ENCODE measurements at places on chromosomes 4 and X.

GRCh38 chrX:150361070-150361776, 1.9 kb upstream of the MAMLD1 start:
- no peak for DNase-seq

- no peak for DNase-seq
These were observed 56.9 kb upstream of the INTU start for GRCh38 chr4:127575888-127576287.

DNA sequence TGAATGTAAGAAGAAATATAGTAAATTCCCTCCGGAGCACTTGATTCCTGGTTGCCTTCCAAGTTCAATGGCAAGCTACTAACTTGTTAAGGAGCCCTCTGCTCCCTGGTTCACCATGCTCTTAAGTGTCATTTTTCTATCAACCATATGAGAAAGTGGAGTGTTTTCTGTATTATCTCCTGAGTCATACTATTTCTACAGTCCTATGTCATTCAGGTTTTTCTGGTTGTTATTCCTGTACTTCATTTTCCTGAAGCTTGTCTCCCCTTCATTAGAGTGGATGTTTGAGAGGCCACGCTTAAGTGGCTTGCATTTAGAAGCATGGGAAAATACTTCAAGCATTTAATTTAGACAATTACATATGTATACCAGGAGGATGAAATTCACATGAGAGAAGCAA, 14.7 kb upstream of the EPGN start:
- DNase-seq: no peak

- DNase-seq: no peak
These were observed 60.8 kb upstream of the CT45A1 start for GRCh38 chrX:135652602-135653001.

- DNase-seq: no peak
These were observed 50.5 kb downstream of the F9 start for GRCh38 chrX:139581068-139581467.

DNA sequence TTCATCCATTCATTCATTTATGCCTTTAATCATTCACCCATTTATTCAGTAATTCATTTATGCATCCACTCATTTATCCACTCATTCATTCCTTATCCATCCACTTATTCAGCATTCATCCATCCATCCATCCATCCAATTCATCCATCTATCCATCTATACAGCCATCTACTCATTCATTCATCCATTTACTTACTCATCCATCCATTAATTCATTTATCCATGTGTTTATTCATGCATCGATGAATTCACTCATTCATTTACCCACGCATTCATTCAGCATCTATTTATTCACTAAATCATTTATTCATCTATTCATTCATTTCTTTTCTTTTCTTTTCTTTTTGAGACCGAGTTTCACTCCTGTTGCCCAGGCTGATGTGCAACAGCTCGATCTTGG, 10.4 kb downstream of the P2RY8 start:
- no peak for DNase-seq

- no peak for DNase-seq
These were observed 123.4 kb upstream of the GUCY1A1 start for GRCh38 chr4:155543126-155543765.

DNA sequence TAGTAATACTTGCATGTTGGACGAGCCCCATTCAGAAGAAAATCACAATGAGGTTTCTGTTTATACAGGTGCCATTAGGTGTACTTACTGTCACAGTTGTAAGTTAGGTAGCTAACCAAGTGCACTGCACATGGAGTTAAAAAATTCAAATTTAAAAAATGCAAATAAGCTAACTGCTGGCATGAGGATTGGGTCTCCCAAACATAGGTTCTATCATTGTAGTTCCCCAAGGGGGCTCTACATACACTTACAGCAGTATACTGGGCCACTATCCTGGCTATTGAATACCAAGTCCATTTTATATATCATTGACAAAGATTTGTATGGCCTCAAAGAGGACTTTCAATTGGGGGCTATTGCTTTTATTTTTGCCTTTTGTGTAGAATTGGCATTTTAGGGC, 153.4 kb downstream of the FMR1NB start:
- no peak for DNase-seq

DNA sequence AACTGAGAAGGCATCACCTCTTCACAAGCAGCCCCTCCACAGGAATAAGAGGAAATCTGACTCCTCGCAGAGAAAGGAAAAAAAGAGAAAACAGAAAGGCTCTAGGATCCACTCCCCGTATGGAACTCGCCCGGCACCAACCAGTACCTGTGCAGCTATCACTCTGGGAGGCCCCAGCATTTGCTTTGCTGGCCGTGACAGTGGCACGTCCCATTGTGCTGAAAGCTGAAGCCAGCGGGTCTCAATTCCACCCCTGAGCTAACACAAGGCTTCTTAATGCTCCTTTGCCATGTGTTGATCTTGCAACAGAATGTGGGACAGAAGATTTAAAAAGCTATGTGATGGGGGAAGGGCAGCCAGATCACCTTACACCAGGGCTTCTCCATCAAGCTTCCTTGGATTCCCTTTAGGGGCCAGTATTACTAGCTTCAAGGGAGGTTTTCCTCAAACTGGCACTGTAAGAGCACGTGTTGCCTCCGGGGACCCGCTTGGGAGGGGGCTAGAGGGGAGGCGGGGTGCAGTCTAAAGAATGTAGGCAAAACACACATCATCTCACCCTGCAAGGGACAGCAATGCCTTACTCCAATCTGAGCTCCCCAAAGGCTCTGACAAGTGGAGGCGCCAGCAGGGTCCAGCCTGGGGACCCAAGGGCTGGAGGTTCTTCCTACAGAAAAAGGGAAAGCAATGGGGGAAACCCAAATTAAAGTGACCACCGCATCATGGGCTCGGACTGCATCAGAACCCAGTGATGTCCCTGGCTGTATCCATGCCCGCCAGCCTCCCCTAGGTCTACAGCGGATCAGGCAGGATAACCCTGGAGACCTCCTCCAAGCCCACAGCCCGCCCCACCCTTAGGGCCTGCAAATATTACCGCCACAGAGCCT, 1.2 kb downstream of the USP46 start:
- DNase-seq: no peak

DNA sequence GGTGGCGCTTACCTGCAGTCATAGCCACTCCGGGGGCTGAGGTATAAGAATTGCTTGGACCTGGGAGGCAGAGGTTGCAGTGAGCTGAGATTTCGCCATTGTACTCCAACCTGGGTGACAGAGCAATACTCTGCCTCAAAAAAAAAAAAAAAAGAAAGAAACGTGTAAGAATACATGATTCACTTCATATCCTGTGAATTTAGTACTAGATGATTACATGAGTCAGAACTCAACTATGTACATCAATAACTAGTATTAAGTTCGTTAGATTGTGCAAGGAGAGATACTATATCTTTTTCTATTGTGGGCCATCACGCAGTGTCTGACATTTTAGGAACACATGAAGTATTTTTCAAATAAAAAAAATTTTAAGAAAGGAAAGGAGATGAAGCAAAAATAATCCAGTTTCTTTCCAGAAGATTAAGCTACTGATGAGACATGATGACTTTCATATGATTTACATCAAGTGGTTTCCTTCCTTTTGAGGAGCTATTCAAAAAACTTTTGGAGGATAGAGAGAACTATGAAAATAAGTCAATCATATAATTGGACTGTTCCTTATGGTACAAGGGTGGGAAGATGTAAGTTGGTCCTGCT, 64.7 kb upstream of the EXOC1L start:
- DNase-seq: no peak

DNA sequence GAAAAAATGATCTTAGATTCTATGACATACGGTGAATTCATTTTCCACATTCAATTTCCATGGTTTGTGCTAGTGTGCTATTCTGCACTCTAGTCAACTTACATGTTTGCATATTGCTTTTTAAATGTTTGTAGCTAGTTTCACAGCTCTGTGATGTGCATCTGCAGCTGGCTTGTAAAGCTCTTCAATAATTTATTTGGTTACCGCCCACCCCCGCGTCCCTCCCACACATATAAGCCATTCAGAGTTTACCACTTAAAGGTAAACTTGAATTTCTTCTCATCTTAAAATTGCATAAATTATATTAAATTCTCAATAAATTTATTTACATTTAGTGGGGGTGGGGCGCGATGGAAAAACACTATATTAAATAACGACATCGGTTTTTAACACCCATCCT, 291 bp upstream of the NBDY start:
- DNase-seq: no peak

DNA sequence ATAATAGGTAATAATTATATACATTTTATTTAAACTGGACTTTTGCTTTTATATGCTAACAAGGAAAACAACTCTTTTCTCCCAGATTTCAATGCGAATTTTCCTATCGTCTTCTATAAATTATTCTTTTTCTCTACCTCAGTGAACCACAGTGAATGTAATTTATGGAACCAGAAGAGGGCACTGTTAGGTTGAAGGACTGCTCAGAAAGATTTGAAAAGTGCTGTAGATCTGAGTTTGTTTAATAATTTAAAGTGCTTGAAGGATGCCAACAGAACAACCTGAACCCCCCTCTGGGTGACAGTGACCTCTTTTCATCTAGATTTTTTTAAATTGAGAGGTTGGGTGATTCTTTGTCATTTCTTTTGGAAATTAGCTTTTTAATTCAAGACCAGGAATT, 54.9 kb downstream of the PHOX2B start:
- no peak for DNase-seq

DNA sequence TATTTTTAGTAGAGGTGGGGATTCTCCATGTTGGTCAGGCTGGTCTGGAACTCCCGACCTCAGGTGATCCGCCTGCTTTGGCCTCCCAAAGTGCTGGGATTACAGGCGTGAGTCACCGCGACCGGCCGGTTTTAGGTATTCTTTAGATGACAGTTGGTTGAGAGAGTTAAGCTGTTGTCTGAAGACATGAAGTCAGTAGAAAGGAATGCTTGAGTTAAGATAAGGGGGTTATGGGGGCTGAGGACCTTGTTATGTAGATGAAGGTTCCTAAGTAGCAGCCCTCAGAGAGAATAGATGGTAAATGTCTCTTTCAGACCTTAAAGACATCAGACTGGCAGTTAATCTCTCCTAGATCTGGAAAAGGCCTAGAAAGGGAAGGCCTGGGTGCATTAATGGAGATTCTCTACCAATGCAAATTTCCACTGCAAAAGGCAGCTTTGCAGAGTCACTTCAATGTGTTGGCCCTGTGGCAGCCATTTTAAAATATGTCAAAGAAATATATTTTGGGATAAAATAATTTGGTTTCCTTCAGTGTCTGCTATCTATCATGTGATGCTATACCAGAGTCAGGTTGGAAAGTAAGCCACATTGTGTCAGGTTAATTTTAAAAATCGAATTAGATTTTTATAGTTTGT, 6.4 kb upstream of the ZNF674 start:
- DNase-seq: no peak

DNA sequence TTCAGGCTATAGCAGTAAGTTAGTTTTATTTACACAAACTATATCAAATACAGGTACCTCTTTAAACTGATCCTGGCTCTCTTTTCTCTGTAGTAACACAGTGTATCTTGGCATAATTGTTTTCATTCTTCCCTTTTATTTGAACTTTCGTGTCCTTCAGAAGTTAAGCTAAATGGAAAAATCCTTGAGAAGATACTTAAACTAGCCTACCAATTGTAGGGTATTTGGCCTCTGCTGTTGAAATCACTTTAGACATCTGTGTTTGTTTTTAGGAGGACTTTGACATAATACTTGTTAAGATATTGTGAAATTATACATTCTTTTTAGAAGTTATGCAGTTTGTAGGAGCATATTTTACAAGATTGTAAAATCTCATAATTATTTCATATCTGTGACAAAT, 90.3 kb upstream of the GK2 start:
- DNase-seq: no peak

DNA sequence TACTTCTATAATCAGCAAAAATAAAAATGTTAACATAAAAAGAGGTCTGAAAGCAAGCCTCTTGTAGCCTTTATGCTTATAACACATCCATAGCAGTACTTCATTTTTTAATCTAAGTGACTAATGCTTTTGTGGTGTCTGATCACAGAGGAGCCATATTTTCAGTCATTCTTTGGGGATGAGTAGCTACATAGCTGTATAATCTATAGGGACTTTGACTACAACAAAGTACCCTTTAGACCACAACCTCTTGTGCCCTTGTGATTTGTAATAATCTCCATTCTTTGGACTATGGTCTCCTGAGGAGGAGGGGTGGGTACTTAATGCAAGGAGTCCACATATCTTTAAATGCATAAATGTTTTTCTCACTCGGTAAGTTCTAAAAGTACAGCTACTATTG, 9.6 kb downstream of the DRP2 start:
- DNase-seq: no peak

DNA sequence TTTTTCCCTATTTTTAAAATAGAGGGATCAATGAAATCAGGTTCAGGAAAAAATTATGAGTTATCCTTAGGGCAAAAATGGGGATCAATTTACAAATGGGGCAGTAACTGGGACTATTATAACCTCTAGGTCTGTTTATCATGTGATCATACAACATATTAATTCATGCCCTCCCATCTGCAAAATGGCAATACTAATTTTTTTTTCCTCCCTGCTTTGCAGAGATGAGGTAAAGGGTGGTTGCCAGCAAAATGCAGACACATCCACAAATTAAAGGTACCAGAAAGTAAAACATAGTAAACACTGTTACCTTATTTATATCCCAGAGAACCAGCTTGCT, 467 bp downstream of the HSD17B11 start:
- DNase-seq: no peak

DNA sequence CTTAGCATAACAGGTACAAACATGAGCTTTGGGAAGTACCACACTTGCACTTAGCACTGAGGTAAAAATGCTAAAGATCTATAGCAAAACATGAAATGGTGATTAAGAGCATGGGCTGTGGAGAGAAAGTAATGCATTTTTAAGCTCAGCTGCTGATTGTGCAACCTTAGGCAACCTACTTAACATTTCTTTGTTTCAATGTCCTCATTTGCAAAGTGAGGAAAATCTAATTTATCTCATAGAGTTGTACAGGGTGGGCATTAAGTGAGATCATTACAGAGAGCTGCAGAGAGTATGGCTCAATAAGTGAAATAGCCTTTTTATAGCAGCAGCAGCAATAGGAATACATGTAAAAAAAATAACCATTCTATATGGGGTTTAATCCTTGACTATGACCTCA, 87.0 kb downstream of the PAK3 start:
- no peak for DNase-seq

GRCh38 chr4:184695178-184695896, 38.6 kb downstream of the CENPU start:
- no peak for DNase-seq

All from GM12864 (cell line).